Foreskin melanocyte (primary cell): ENCODE measurements at places on chromosomes 7 and 10.

- DNase-seq, result no peak
Observed at GRCh38 chr7:156927571-156928405, 21.7 kb upstream of the NOM1 start.

DNA sequence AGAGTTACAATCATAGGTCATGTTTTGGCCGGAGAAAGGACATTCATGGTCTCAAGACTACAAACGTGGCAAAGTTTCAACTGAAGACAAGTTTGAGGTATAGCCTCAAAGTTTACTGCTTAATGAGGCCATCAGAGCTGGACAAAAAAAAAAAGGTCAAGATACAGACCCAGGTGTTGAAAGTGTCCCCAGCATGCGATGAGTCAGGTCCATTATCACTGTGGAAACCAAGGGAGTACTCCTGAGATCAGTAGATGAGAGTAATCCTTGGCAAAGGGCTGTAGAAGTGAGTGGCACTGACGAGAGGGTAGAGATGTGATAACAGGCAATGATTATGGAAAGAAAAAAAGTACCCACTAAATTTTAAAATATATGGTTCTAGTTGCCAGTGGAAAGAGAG is 80.1 kb upstream of the LRRN3 start:
- no peak for DNase-seq

- no peak for DNase-seq
Observed at GRCh38 chr7:51213618-51214017, 103.0 kb downstream of the COBL start.

GRCh38 chr7:135900065-135900546 is 77.1 kb downstream of the MTPN start:
- no peak for DNase-seq

GRCh38 chr10:119750391-119751230 is 24.8 kb downstream of the INPP5F start:
- peak; percentile 68 for DNase-seq
